Activated T-helper 9 cell treated with anti-CD3 and anti-CD28 coated beads, Interleukin-2, amount 50 U/mL, for 16 hours (primary cell): ENCODE measurements at places on chromosomes 1 and 21.

GRCh38 chr1:63877816-63878215, 104.0 kb downstream of the ROR1 start:
- no peak for DNase-seq

GRCh38 chr1:39115271-39116110, 89.0 kb upstream of the MACF1 start:
- no peak for DNase-seq

DNA sequence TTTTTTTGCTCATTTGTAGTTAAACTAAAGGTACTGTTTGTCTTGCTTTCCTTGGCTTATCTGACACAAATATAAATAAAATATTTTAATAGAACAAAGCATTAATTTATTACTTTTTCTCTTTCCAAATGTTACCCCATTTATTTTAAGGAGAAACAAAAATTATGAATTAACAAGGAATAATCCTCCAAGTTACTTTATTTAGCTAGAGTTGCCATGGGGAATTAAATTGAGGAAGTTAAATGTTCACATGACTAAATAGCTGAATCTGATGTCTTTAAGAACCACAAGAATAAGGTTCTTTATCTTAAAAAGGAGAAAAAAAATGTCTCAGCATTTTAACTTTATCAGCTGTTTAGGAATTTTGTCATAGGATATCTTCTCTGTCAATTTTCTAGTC, 12.3 kb downstream of the ATG4C start:
- DNase-seq, result no peak

- DNase-seq, result no peak
These were observed 199.2 kb upstream of the NEGR1 start for GRCh38 chr1:72481420-72481970.

- no peak for DNase-seq
These were observed 24.4 kb downstream of the MCOLN2 start for GRCh38 chr1:84972377-84972987.

DNA sequence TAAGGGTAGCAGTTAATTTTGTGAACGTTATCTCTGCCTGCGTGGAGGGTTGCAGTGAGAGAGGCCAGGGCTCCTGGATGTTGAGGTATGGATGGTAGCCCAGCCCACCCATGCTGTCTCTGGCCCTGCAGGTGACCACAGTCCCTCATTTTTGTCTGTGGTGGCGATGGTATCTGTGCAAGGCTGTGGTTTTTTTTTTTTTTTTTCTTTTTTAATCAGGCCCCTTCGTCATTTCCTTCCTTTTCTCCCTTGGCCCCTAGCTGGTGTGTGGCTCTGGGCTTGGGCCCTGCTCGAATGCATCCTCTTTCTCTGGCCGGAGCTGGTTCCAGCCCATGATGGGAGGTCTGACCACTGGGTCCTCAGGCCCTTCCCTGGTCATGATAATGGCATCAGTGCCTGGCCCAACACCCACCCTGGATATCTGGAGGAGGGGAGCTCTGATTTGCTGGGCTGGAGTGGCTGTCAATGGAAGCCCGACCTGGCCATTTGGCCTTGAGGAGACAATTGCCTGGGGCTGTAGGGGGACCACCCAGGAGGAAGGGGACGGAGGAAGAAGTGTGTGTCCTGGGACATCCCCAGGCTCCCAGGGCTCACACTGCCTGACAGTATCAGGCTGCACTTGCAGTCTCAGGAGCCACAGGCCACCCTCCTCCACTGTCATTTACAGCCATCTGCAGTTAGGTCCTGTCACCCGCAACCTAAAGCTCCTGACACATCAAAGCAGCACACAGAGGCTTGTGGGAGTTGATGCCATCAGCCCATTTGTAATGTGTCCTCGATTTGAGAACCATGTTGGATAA, 8.1 kb upstream of the RNF187 start:
- no peak for DNase-seq

DNA sequence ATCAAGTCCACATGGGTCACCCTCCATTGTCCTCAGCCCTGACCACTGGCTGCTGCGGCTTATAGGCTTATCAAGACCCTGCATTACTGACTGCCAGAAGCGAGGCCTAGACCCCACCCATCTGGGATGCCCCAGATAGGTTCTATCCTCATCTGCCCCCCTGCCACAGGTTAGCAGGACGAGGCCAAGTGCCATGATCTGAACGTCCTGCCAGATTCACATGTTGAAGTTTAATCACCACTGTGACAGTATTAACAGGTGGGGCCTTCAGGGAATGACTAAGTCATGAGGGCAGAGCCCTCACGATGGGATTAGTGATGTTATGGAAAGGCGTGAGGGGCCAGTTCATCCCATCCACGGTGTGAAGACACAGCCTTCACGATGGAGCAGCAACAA, 6.2 kb upstream of the CPLANE2 start:
- DNase-seq, result no peak

DNA sequence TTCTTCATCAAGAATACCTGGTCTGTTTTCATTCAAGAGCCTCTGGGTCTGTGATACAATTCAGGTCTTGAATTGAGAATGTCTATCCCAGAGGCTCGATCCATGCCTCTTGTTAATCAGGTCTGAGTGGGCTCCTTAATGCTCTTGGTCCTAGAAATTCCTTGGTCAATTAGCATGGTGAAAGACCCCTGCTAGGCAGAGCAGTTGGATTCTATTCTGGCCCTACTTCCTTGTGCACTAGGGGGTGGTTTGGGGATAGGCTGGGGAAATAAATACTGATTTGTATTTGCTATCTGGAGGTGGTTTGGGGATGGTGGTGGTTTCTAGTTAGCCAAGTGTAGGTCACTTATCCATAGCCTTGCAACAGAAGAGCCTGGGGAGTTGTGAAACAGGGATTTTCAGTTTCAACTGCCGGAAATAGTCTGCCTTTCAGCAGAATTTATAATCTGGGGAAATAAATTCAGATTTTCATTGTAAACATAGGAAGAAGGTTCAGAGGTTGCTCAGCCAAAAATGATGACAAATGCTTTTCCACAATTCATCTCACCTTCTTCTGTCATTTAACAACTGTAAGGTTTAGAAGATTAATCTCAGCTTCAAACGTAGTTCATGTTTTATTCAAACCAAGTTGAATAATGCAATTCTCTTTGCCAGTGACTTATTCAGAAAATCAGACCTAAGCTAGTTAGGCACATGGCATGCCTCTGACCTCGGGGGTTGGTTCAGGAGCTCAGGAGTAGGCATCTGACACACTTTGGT, 22.2 kb upstream of the SCAF4 start:
- no peak for DNase-seq

DNA sequence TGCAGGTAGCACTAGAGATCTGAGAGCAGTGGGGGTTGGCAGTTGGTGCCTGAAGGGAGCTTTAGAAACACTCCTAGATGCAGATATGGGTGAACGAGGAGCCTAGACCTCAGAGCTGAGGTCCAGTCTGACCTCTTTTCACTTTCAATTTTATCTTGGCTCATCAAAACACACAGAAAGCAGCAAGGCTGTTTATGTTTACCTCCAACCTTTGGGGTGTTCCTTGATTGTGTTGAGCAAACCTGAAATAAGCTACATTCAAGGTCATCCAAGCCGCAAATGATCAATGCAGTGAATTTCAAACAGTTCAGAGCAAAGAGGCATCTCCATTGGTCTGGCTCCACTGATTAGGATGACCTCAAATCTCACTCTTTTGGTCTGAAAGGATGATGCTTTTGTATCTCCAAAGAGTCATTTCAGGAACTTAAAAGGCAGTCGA, 1.3 kb downstream of the LY9 start:
- DNase-seq, result no peak

DNA sequence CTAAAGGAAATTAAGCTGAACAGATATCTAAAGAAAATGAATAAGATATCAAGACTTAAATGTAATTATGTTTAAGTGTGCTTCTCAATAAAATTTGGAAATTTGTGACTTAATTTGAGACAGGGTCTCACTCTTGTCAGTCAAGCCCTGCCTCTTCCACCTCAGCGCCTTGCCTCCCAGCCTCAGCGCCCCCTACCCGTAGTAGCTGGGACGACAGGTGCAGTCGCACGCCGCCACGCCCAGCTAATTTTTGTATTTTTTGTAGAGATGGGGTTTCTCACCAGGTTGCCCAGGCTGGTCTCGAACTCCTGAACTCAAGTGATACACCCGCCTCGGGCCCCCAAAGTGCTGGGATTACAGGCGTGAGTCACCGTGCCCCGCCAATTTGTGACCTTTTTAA, 117.0 kb downstream of the CLEC20A start:
- DNase-seq, result no peak

- DNase-seq, result no peak
These were observed 68.5 kb upstream of the PLXNA2 start for GRCh38 chr1:208312706-208313105.

DNA sequence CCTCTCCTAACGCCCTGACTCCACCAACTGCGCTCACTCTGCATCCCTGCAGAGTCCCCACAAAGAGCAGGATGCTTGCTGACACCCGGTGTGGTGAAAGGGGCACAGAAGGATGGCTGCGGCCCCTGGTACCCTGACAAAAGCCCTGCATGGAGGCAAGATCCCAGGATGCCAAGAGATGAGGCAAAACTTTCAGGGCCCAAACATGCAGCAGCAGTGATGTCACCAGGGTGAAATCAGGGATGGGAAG, 36.6 kb downstream of the SLC9A1 start:
- DNase-seq, result no peak

DNA sequence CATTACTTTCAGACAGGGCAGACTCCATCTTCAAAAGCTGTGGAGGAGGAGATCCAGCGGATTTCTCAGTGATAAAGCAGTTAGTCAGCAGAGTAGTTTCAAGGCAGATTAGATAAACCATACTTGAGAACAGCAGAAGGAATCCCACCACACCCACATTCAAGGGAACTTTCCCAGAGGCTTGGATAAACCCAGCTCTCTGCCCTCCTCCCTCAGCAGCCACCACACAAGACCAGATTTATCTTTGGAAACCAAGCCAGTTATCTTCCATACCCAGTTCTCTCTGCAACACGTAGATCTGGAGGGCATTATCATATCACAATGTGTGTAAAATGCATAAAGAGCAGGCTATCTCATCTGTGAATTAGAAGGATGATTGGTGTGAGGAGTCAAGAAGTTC, 40.2 kb downstream of the GFI1 start:
- no peak for DNase-seq

DNA sequence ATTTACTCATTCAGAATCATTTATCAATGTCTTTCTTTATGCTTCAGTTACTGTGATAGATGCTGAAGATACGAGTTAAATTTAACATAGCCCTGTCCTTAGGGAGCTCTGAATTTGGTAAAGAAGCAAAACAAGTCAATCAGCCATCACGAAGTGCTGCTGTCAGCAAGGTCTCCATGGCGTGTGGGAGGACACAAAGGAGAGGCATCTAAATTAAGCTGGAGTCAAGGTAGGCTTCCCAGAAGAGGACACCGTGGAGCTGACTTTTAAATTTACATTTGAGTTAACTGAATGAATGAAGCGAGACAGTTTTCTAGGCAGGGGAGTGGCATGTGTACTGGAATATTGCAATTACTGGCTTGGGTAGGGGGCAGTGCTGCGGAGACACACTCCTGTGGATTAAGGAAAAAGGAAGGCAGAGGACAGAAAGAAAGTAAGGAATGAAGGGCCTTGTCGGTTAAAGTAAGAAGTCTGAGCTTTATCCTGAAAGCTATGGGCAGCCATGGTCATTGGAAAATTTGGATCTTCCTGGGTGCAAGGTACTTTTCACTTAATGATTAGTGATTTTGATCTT, 41.3 kb upstream of the C1orf87 start:
- no peak for DNase-seq

GRCh38 chr1:21931171-21932093, 5.7 kb downstream of the HSPG2 start:
- no peak for DNase-seq

DNA sequence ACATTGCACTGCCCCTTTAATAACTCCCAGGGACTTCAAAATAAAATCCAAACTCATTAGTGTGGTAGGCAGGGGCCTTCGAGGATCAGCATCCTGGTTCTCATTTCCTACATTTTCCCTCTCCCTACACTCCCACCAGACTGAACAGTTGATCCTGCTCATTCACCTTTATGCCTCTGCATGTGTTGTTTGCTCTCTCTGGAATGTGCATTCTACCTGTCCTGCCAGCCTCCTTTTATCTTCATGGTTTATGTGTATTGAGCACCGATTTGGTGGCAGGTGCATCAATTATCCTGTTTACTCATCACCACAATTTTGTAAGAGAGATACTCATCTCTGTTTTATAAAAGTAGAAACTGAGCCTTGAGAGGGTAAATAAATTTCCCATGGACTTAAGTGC, 125.0 kb downstream of the ADSS2 start:
- no peak for DNase-seq

DNA sequence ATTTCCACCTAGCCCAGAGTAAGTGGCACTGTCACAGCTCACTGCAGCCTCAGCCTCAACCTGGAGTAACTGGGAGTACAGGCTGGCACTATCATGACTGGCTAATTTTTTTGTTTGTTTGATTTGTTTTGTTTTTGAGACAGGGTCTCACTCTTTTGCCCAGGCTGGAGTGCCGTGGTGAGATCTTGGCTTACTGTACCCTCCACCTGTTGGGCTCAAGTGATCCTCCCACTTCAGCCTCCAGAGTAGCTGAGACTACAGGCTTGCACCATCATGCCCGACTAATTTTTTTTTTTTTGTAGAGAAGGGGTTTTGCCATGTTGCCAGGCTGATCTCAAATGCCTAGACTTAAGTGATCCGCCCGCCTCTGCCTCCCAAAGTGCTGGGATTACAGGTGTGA, 2.5 kb downstream of the UCK2 start:
- no peak for DNase-seq

- DNase-seq, result no peak
These were observed 1.4 kb downstream of the COL6A1 start for GRCh38 chr21:45982758-45983648.

DNA sequence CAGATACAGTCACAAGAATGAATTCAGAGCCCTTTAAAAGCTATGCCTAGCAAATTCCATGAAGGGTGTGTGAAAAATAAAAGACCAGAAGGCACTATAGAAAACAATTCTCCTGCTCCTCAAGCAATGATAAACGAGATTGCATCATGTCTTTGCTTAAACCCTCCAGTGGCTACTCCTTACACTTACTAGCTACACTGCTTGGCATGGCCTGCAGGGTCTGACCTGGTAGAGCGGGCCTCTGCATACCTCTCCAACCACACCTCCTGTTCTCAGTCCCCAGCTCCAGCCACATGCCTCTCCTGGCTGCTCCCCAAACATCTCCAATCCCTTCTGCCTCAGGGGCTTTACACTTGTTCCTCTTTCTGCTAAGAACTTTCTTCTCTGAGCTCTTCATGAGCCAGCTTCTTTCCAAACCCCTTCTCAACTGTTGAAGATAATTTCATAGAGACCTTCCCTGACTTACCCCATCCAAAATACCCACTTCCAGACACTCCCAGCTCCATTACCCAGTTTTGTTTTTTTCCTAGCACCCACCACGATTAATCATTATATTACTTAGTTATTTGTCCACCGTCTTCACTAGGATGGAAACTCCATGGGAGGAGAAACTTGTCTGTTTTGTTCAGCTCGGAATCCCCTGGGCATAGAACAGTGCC, 11.2 kb upstream of the CREG1 start:
- no peak for DNase-seq

- no peak for DNase-seq
These were observed 5.1 kb downstream of the CLCNKB start for GRCh38 chr1:16048573-16049189.

DNA sequence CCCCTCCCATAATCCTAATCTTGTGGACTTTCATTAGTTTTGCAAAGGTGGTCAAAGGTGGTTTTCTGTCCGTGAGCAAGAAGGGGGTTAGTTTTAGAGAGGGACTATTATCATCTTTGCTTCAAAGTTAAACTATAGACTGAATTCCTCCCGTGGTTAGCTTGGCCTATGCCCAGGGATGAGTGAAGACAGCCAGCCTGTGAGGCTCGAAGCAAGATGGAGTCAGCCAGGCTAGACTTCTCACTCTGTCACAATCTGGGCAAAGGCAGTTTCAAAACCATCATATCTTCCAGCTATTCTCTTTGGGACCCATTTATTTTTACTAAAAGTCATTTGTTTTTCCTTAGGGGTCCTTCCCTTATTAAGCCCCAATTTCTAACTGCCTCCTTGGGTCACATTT, 12.9 kb upstream of the ENO1 start:
- DNase-seq, result no peak
